Cortex of kidney (tissue), 1 donor: ENCODE measurements at places on chromosomes 7 and 10.

DNA sequence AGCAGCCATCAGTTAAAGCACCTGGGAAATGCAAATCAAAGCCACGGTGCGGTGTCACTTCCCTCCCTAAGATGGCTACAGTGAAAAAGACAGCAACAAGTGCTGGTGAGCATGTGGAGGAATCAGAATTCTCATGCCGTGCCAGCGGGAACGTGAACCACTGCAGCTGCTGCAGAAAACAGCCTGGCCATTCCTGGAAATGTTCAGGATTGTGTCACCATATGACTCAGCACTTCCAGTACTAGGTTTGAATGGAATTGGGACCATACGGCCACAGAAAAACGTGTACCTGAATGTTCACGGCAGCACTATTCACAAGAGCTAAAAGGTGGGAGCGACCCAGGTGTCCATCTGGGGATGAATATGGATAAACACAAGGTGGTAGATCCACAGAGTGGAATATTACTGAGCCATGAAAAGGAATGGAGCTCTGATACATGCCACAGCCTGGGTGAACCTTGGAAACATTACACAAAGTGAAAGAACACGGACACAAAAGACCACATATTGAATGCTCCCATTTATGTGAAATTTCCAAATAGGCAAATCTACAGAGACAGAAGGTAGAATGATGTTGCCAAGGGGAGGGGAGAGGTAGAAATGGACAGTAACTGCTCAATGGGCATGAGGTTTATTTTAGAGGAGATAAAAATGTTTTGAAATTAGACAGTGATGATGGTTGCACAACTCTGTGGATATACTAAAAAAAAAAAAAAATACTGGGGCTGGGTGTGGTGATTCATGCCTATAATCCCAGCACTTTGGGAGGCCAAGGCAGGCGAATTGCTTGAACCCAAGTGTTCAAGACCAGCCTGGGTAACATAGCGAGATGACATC, 61.6 kb downstream of the MICALL2 start:
- no peak for DNase-seq

- DNase-seq = no peak
These were observed 8.2 kb upstream of the FAS start for GRCh38 chr10:88982366-88982765.

DNA sequence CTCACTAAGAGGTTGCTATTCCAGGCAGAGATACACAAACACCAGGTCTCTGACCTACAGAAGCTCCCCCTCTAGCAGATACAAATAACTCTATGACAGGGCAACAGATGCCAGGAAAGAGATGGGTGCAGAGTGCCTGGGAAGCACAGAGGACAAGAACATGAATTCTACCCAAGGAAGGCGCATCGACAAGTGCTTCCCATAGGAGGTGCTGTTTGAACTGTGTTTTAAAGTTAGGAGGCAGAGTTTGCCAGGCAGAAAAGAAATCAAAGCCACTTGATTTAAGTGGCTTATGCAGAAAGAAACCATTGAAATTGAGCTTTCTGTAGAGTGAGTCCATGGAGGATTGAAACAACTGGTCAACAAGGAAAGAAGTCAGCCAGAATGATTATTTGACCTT, 35.3 kb upstream of the EGR2 start:
- no peak for DNase-seq

GRCh38 chr7:81908220-81908619, 138.4 kb upstream of the HGF start:
- no peak for DNase-seq

DNA sequence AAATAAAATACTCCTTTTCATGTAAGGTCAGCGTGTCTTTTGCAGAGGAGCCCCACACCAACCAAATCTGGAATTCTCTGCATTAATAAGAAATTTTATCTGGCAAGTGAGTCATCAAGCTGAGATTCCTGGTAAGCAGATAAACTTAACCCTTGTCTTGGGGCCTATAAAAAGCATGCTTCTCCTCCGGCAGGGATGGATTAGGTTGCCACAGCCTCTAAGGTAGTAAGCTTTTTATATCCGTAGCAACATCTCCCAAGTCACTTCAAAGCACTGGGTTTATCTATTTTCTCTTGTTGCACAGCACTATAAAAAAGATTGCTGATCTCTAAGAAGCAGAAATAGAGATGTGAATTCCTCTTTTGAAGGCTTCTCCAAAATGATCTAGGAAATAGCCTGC, 202.8 kb upstream of the NOBOX start:
- no peak for DNase-seq

DNA sequence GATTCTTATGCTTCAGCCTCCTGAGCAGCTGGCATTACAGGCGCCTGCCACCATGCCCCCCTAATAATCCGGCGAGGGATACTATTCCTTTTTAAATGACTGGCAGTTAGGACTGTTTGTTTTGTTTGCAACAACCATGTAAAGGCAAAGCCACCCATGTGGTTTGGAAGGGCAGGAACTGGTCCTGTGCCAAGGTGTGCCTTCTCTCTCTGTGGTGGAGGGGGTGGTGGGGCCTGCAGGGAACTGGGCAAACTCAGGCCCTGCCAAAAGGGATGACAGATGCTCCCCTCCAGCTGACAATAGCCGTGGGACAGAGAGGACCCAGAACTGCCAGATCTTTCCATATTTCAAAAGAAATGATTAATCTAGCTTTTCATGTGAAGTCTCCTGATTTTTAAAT, 23.5 kb upstream of the WAPL start:
- no peak for DNase-seq

DNA sequence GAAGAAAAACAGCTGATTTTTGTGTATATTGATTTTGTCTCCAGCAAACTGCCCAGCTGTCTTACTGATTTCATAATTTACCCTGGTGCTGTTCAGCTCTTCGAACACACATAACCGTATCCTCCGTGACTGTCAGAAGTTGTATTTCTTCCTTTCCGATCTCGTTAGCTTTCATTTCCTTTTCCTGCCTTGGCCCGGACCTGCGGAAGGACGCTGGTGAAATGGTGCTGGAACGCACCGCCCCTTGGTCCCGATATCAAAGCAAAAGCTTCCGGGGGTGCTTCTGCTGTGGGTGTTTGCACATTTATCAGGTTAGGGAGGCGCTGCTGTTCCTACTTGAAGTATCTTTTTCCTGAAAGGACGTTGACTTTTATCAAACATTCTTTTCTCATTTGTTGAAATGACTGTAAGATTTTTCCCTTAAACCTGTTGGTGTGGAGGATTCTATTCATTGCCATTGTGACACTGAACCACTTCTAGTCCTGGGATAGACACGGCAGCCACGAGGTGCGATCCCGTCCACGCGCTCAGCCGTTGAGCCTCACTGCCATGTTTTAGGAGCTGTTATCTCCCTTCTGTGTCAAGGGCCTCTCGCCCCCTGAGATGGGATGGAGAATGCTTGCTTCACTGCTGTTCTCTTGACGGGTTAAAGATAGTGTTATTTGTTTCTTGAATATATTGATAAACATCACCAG, 72.6 kb downstream of the FOXL3 start:
- no peak for DNase-seq
